SJCRH30 (cell line): ENCODE measurements at places on chromosomes 1 and 21. TPM values are rescaled to one million over a fixed set of nuclear protein-coding genes. Genes with fewer than 3 reads are reported as not detected.

- no peaks in the 10 kb centered on the region for H3K36me3 ChIP-seq
- no peak for DNase-seq
- no peaks in the 10 kb centered on the region for H3K27me3 ChIP-seq
These were observed 613.9 kb upstream of the NEGR1 start for GRCh38 chr1:72896256-72896655.

- DNase-seq, result no peak
- H3K36me3 ChIP-seq, result no peaks in the 10 kb centered on the region
- no peak overlapping the region for H3K4me3 ChIP-seq
- no peaks in the 10 kb centered on the region for H3K27me3 ChIP-seq
- peaks cover 8% of the 10 kb centered on the region for H3K4me1 ChIP-seq
These were observed 120.3 kb downstream of the PROX1 start for GRCh38 chr1:214108097-214108446.

DNA sequence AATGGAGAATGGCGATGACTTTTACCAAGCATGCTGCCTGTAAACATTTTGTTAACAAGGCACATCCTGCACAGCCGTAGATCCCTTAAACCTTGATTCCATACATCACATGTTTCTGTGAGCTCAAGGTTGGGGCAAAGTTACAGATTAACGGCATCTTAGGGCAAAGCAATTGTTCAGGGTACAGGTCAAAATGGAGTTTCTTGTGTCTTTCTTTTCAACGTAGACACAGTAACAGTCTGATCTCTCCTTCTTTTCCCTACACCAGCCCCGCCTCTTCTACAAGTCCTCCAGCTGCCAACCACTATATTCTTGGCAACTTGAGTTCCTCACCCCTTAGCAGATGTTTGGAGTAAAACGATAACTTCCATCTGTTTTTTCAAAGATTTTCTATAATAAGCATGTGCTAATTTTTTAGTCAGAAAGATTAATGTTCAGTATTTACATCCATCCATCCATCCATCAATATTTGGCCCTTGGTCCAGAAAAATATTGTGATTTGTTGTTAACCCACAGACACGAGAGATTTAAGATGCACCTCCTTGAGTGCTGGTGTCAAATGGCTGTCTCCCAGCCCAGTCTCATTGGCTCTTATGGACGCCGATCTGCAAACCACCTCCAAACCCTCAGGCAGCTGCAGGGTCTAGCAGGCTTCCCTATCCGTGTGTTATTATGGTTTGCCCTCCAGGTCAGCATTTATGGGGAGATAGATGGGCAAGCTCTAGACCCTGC lies 3.8 kb downstream of the DNALI1 start:
- H3K4me3 ChIP-seq, result no peak overlapping the region
- H3K36me3 ChIP-seq, result peaks cover 24% of the 10 kb centered on the region
- H3K27ac ChIP-seq, result no peak overlapping the region

- peaks cover 28% of the 10 kb centered on the region for H3K36me3 ChIP-seq
- no peak overlapping the region for H3K27ac ChIP-seq
- H3K27me3 ChIP-seq, result no peaks in the 10 kb centered on the region
These were observed 50.9 kb upstream of the QSOX1 start for GRCh38 chr1:180103819-180104218.

DNA sequence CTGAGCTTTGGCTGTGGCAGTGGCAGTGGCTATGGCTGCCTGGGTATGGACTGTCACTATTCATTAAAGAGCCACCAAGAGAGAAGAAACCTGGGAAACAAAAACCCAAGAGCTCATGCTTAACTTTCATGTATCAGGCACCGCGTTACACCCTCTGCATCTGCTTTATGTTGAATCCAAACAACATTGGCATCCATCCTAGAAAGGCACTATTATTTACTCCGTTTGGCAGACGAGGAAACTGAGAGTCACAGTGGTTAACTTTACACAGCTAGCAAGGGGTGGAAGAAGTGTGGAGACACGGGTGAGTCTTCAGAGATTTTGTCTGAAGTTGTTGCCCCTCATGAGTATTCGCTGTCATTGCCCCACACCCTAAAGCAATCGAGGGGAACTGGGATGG lies 63.8 kb downstream of the PLXNA2 start:
- no peak overlapping the region for H3K27ac ChIP-seq
- DNase-seq, result no peak
- H3K27me3 ChIP-seq, result no peaks in the 10 kb centered on the region
- peaks cover 65% of the 10 kb centered on the region for H3K4me1 ChIP-seq
- H3K36me3 ChIP-seq, result 0 out of 2 replicates have a peak, but pooled peaks cover 3% of the 10 kb centered on the region

DNA sequence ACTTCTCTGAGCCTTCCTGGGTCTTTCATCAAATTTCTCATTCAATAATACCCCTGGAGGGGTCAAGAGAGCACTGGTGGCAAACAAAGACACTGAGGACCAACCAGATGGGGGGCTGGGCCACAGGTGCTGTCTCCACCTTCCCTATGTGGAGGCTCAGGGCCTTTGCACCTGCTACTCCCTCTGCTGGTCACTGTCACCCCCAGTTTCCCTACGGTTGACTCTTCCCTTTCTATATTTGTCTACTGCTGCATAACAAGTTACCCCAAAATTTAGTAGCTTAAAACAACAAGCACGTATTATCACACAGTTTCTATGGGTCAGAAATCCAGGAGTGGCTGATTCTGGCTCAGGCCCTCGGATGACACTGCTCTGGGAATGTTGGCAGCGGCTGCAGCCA lies 138.8 kb upstream of the RUNX3 start:
- no peaks in the 10 kb centered on the region for H3K4me1 ChIP-seq
- H3K36me3 ChIP-seq, result no peaks in the 10 kb centered on the region
- H3K27ac ChIP-seq, result no peak overlapping the region
- peaks cover 12% of the 10 kb centered on the region; the same call in 1 of the 2 replicates for H3K27me3 ChIP-seq
- H3K4me3 ChIP-seq, result no peak overlapping the region
- no peak for DNase-seq

GRCh38 chr21:34889320-34889675 lies 159.8 kb downstream of the RUNX1 start:
- peak overlapping the region; percentile 84 for H3K4me3 ChIP-seq
- H3K27ac ChIP-seq, result peak overlapping the region; percentile 93
- no peaks in the 10 kb centered on the region for H3K27me3 ChIP-seq
- peaks cover 8% of the 10 kb centered on the region for H3K36me3 ChIP-seq
- no peaks in the 10 kb centered on the region for H3K4me1 ChIP-seq

DNA sequence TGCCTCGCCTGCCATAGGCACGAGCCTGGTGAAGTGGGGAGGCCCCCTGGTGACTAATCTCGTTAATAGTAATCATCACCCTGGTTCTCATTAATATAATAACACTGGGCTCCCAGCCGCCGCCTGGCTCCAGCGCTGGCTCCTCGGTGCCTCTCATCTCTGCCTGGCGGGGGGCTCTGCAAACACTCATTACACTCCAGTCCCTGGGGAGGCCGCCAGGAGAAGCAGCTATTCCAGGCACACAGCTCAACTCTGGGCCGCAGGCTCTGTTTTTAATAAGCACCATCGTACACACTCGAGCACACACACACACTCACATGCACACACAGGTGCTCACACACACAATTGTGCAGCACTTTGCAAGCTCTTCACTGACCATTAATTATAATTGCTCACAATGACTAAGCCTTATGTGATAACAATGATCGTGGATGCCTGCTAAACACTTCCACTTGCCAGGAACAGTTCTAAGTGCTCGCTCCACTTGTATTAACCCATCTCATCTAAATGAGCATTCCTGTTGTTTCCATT lies 52.2 kb downstream of the SDC3 start:
- H3K4me3 ChIP-seq, result no peak overlapping the region
- peak; percentile 66 for DNase-seq
- H3K36me3 ChIP-seq, result no peaks in the 10 kb centered on the region

DNA sequence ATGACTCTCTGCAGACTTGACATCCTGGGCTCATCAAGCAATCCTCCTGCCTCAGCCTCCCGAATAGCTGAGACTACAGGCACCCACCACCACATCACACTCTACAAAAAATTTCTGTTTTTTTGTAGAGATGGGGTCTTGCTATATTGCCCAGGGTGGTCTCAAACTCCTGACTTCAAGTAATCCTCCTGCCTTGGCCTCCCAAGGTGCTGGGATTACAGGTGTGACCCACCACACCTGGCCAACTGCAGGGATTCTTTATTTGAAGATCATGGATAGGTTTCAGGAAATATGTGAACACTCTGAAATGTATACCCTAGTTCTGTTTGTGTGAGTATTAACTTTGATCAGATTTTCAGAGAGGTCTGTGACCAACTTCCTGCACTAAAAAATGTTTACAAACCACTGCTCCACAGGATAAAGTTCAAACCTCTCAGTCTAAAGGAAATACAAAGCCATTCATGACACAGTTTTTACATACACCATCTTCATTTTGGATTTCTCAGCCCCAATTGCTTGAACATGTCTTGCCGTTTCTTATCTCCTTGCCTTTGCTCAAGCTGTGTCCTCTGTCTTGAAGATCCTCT lies 252.3 kb upstream of the FGGY start:
- no peaks in the 10 kb centered on the region for H3K4me1 ChIP-seq
- H3K36me3 ChIP-seq, result no peaks in the 10 kb centered on the region
- DNase-seq, result no peak
- no peaks in the 10 kb centered on the region for H3K27me3 ChIP-seq

DNA sequence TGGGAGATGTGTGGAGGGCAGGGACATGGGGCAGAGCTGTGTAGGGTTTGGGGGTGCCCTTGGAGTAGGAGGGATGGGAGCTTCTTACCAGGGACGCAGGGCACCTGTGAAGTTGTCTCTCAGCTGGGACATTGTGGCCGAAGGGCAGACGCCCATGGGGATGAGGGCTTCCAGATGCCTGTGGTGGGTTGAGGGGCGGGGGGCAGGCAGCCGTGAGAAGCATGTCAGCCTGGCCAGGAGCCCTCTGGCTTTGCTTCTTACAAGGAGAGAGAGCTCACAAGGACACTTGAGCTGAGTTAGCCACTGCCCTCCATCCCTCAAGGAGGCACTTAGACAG lies 8.5 kb downstream of the A3GALT2 start:
- no peaks in the 10 kb centered on the region for H3K36me3 ChIP-seq
- H3K4me1 ChIP-seq, result no peaks in the 10 kb centered on the region
- DNase-seq, result no peak
- no peaks in the 10 kb centered on the region for H3K27me3 ChIP-seq
- no peak overlapping the region for H3K27ac ChIP-seq

- H3K36me3 ChIP-seq, result no peaks in the 10 kb centered on the region
- H3K27ac ChIP-seq, result peak overlapping the region; percentile 74
- H3K4me1 ChIP-seq, result peaks cover 13% of the 10 kb centered on the region
- peak; percentile 89 for DNase-seq
These were observed 18.7 kb downstream of the UQCRHL start for GRCh38 chr1:15788624-15789301.

- H3K4me1 ChIP-seq, result peaks cover 7% of the 10 kb centered on the region
- DNase-seq, result no peak
- no peaks in the 10 kb centered on the region for H3K27me3 ChIP-seq
- no peak overlapping the region for H3K27ac ChIP-seq
These were observed 1.4 kb downstream of the SFPQ start for GRCh38 chr1:35191429-35192055.

- H3K4me3 ChIP-seq, result no peak overlapping the region
- H3K27ac ChIP-seq, result no peak overlapping the region
- H3K36me3 ChIP-seq, result no peaks in the 10 kb centered on the region
- no peaks in the 10 kb centered on the region for H3K27me3 ChIP-seq
- peaks cover 9% of the 10 kb centered on the region; the same call in 1 of the 2 replicates for H3K4me1 ChIP-seq
These were observed 1.5 kb downstream of the SHISA4 start for GRCh38 chr1:201890223-201890622.

DNA sequence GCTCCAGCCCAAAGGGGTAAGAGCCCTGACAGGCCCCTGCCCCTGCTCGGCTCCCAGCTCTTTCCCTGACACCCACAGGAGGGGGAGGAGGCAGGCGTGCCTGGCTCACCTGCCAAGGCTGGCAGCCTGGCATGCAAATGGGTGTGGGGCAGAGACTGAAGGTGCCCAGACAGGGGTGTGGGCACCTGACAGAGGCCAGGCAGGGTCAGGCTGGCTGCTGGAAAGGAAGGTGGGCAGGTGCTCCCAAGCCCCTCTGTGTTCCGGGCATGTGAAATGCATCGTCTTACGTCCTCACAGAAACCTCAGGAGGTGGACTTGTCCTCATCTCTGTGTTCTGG lies 19.4 kb upstream of the CASZ1 start:
- H3K4me3 ChIP-seq, result no peak overlapping the region
- H3K27me3 ChIP-seq, result peaks cover 35% of the 10 kb centered on the region

GRCh38 chr1:176765608-176766007 lies 302.6 kb downstream of the PAPPA2 start:
- H3K36me3 ChIP-seq, result no peaks in the 10 kb centered on the region
- H3K4me3 ChIP-seq, result no peak overlapping the region
- H3K27me3 ChIP-seq, result no peaks in the 10 kb centered on the region
- no peaks in the 10 kb centered on the region for H3K4me1 ChIP-seq
- no peak overlapping the region for H3K27ac ChIP-seq

DNA sequence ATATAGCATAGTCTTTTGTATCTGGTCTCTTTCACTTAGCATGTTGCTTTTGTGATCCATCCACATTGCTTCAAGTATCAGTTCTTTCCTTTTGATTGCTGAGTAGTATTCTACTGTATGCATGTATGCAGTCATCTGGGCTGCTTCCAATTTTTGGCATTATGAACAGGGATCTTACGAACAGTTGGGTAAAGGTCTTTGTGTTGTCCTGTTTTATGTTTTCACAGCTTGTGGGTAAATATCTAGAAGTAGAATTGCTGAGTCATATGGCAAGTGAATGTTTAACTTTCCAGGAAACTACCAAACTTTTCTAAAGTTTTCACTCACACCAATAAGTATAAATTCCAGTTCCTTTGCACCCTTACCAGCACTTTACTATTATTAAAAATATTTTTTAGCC lies 60.9 kb downstream of the LHX4 start:
- no peak overlapping the region for H3K27ac ChIP-seq
- no peak for DNase-seq
- H3K27me3 ChIP-seq, result no peaks in the 10 kb centered on the region
- no peak overlapping the region for H3K4me3 ChIP-seq

DNA sequence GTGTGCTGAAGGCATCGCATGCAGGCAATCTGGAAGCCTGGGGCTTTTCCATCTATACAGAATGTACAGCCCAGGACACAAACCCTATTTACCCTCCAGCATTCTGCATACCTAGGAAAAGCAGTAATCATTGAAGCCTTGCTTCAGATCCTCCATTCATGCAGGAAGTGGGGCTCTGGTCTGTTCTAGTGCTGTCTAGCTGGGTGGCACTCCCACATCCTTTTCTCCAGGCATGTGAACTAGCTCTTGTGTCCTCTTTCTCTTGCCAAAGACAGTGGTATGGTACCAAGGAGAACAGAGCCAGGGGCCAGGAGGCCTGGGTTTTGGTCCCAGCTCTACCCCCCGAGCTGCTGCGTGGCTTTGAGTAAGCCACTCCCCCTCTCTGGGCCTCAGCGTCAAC lies 21.7 kb downstream of the LRP8 start:
- no peaks in the 10 kb centered on the region for H3K36me3 ChIP-seq
- DNase-seq, result no peak

OR10J1 gene
- total RNA-seq, result not detected in 2 replicates

LENEP gene
- total RNA-seq, result not detected in 2 replicates

EPS8L3 gene
- not detected in 2 replicates for total RNA-seq

ORC1 gene
- total RNA-seq, result 37.3 and 38.9 TPM in 2 replicates

LBR gene
- total RNA-seq, result 145 TPM in 2 replicates

OR6K3 gene
- not detected in 2 replicates for total RNA-seq

LCE3E gene
- not detected in 2 replicates for total RNA-seq

TGFBR3 gene
- total RNA-seq, result 7.7 and 10.1 TPM in 2 replicates

S1PR1 gene
- total RNA-seq, result 21.6 and 22.4 TPM in 2 replicates
